ENCODE measurements at places on chromosomes 2 and 18. TPM values are rescaled to one million over a fixed set of nuclear protein-coding genes. Genes with fewer than 3 reads are reported as not detected.

- H3K27ac ChIP-seq = no peak overlapping the region
- no peak for DNase-seq
- no peak overlapping the region for H3K4me3 ChIP-seq
- H3K27me3 ChIP-seq = no peaks in the 10 kb centered on the region
Observed at GRCh38 chr2:24253303-24253919, 78.6 kb downstream of the FAM228A start.

DNA sequence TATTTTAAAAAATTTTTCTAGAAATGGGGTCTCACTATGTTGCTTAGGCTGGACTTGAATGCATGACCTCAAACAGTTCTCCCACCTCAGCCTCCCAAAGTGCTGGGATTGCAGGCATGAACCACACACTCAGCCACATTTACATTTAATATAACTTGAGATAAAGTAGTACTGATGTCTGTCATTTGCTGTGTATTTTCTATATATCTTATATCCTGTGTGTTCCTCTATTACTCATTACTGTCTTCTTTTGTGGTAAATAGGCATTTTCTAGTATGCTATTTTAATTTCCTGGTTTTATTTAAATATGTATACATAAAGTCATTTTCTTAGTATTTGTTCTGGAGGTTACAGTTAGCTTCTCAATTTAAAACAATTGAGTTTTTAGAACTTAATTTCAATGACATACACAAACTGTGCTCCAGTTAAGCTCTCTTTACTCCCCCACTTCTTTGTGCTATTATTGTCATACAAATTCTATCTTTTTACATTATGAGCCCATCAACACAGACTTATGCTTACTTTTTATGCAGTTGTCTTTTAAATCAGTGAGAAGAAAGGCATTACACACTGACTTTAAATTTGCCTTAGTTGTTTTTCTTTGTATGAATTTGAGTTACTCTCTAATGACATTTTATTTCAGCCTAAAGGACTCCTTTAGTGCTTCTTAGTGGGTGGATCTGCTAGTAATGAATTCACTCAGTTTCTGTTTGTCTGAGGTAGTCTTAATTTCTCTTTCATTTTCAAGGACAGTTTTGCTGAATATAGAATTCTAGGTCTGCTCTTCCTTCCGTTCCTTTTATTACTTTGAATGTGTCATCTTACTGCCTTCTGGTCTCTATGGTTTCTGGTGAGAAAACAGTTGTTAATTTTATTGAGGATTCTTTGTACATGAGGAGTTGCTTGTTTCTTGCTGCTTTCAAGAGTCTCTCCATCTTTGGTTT lies 6.2 kb upstream of the INPP4A start:
- no peaks in the 10 kb centered on the region for H3K36me3 ChIP-seq
- no peak overlapping the region for H3K4me3 ChIP-seq
- no peak for DNase-seq

DNA sequence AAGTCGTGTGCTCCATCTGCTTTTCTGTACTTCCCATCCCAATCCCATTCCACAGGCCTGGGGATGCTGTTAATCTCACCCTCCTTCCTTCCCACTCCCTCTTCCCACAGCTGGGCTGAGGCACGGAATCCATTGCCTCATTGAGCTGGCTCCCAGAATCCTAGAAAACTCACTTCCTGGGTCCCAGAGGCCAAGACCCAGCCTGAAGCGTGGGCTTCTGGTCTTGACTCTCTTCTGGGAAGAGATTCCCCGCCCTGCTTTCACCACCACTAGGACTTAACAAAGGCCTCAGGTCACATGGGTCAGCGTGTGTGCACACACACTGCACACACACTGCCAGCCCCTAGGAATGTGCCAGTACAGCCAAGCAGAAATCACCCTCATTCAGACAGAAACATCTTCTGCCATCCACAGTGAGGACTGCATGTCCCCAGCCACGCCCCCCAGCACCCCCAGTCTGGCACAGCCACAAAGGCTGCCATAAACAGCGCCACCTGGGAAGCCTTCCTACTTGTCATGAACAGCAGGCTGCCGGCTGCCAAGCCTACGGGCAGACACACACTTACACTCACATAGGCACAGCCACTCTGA lies 165.8 kb downstream of the TNS1 start:
- H3K36me3 ChIP-seq = no peaks in the 10 kb centered on the region
- DNase-seq = peak; percentile 73
- H3K4me3 ChIP-seq = no peak overlapping the region
- H3K27me3 ChIP-seq = no peaks in the 10 kb centered on the region

DNA sequence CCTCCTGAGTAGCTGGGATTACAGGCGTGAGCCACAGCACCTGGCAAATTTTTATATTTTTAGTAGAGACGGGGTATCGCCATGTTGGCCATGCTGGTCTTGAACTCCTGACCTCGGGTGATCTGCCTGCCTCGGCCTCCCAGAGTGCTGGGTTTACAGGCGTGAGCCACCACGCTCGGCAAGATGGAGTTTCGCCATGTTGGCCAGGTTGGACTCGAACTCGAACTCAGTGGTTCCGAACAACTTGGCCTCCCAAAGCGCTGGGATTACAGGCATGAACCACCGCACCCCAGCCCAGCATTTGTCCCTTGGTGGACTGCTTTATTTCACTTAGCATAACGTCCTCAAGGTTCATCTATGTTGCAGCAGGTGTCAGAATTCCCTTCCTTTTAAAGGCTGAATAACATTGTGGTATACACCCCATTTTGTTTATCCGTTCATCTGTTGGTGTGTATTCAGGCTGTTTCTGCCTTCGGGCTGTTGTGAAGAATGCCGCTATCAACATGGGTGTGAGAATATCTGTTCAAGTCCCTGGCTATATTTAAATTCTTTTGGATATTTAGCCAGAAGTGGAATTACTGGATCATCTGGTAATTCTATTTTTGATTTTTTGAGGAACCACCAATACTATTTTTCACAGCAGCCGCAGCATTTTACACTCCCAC lies 1.2 kb upstream of the CENPA start:
- H3K4me3 ChIP-seq = no peak overlapping the region
- no peaks in the 10 kb centered on the region for H3K27me3 ChIP-seq
- no peak overlapping the region for H3K27ac ChIP-seq
- no peak for DNase-seq

- peak overlapping the region; percentile 25 for H3K27ac ChIP-seq
- H3K36me3 ChIP-seq = no peaks in the 10 kb centered on the region
- H3K27me3 ChIP-seq = no peaks in the 10 kb centered on the region
- peak; percentile 25 for DNase-seq
- H3K4me3 ChIP-seq = no peak overlapping the region
Observed at GRCh38 chr2:12451726-12452125, 265.0 kb upstream of the TRIB2 start.

- no peaks in the 10 kb centered on the region for H3K4me1 ChIP-seq
- no peak overlapping the region for H3K4me3 ChIP-seq
- peaks cover 5% of the 10 kb centered on the region for H3K36me3 ChIP-seq
- DNase-seq = no peak
- no peaks in the 10 kb centered on the region for H3K27me3 ChIP-seq
Observed at GRCh38 chr2:190301032-190301431, 18.6 kb downstream of the HIBCH start.

DNA sequence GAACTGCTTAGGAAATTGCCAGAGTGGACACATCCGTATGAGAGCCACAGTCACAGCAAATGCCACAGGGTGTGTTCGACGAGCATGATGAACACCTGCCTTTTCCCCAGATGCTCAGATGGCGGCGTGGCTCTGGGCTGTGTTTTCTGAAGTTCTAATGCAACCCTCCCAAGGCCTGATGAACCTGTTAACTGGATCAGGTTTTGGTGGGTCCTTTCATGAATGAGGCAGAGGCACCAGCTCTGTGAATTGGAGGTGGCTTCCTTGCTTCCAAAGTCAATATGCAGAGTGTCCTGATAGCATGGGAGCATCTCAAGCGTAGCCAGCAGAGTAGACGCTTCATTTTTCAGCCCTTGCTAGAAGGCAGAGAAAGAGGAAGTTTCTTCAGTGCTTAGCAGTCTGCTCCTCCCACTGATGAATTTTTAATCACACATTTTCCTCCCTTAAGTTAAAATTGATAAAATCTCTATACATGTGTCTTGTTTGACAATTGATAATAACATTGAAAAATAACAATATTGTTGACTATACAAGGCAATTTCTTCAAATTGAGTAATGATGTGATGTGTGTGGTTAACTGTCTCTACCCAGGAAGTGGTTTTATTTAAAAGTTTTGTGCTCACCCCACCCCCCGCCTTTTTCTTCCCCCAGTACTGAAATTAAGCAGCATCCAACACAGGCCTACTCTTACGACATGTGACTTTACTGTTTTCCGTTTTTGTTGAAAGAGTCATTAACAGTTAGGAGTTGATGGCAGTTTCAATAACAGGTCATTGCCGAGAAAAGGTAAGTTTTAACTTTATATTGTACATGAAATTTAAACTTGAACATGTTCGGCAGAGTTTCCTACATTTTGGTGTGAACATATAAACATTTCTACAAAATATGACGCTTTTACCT lies at the start of gene ARHGAP15:
ARHGAP15 (plus strand) TSS at position 739 of the 900 bp plus-strand sequence.
- peak within 1 kb of the TSS; percentile 99 for H3K27ac ChIP-seq
- no peaks in the 10 kb centered on the region for H3K4me1 ChIP-seq
- DNase-seq = peak; percentile 3

- H3K27me3 ChIP-seq = no peaks in the 10 kb centered on the region
- peaks cover 14% of the 10 kb centered on the region for H3K36me3 ChIP-seq
- peaks cover 3% of the 10 kb centered on the region for H3K4me1 ChIP-seq
- DNase-seq = no peak
- no peak overlapping the region for H3K4me3 ChIP-seq
Observed at GRCh38 chr2:233466991-233467603, 99.5 kb downstream of the USP40 start.

GRCh38 chr2:228048838-228049490 lies 132.5 kb downstream of the SPHKAP start:
- no peak overlapping the region for H3K4me3 ChIP-seq
- no peaks in the 10 kb centered on the region for H3K4me1 ChIP-seq
- peak; percentile 45 for DNase-seq

DNA sequence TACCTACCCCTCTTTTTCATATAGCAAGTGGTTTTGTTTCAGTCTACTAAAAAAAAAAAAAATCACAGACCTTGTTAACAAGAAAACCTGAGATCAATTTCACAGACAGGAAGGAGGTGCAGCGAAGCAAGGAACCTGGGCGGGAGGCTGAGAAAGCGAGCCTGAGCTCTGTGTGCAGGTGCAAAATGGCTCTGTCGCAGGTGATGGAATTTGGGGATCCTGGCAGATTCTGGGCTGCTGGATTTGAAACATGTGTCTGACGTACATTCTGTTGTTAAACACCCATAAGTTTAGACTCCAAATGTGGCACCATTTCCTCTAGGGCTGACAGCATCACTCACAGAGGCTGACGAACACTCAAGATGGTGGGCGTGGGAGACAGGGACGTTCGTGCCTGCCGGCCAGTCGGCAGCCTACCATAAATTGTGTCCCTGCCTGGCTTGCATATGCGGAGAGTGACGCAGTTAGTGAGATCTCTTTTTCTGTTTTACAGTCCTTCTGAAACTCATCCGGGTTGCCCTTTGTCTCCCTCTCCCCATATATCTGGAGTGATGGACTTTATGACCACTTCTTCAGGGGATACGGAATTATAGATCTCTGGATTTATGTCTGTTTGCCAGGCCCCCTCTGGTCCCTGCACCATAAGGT lies 8.8 kb upstream of the DDX1 start:
- no peaks in the 10 kb centered on the region for H3K36me3 ChIP-seq
- DNase-seq = no peak

DNA sequence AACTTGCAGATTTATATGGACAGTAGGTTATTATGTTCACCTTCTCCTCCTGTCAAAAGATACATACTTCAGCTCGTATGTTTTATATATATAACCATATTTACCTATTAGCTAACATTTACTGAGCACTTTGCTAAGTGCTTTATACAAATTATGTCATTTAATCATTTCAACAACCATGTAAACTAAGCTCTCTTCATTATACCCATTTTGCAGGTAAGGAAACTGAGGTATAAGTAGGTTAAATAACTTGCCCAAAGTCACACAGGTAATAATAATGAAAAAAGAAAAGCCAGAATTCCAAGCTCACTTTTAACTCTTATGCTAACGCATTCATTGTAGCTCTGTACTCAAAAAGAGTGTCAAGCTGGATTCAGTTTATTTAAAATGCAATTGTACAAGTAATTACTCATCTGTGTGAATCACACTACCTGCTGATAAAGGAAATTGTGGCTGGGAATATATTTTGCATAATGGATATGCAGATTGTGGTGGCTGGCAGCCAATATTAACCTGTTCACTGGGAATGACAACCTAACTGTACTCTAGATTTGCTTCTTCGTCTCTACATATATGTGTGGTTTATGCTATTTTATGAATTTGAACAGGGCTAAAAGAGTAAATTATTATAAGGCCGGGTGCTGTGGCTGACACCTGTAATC lies 20.6 kb downstream of the SLC16A14 start:
- no peak overlapping the region for H3K4me3 ChIP-seq
- H3K4me1 ChIP-seq = no peaks in the 10 kb centered on the region
- no peaks in the 10 kb centered on the region for H3K36me3 ChIP-seq
- no peak for DNase-seq
- H3K27ac ChIP-seq = no peak overlapping the region

- H3K4me1 ChIP-seq = peaks cover 39% of the 10 kb centered on the region
- H3K27ac ChIP-seq = peak overlapping the region; percentile 84
- H3K27me3 ChIP-seq = no peaks in the 10 kb centered on the region
- H3K4me3 ChIP-seq = peak overlapping the region; percentile 62
- no peaks in the 10 kb centered on the region for H3K36me3 ChIP-seq
Observed at GRCh38 chr2:233060980-233061590, 943 bp downstream of the INPP5D start.

DNA sequence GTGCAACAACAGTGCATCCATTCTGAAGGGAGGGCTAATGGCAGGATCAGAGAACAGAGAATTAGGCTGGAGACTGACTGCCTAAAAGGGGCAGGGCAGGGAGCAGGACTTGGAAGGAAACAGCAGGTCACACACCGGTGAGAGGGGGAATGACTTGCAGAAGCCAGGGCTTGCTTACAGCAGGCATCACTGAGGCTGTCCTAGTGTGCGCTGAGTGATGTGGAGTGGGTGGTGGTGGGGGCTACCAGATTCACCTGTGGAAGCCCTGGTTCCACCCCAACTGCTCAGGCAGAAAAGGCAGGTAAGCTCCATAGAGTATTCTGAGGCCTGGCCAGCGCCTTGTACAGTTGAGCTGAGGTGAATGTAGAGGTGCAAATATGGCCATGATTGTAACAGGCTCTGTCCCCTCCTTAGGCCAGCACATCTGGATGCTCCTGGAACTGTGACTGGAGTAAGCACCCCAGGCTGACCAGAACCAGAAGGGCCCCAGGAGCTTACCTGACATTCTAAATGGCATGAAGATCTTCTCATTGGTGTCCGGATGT lies 49.4 kb downstream of the SFXN5 start:
- no peaks in the 10 kb centered on the region for H3K27me3 ChIP-seq
- H3K36me3 ChIP-seq = peaks cover 33% of the 10 kb centered on the region
- DNase-seq = no peak
- no peak overlapping the region for H3K4me3 ChIP-seq
- H3K4me1 ChIP-seq = no peaks in the 10 kb centered on the region

SLC5A7 gene
- polyA plus RNA-seq = 2.0 TPM

TEKT4 gene
- polyA plus RNA-seq = not detected

SERTAD2 gene
- 3.8 TPM for polyA plus RNA-seq

TTL gene
- polyA plus RNA-seq = 10.6 TPM

ABCG8 gene
- 10.5 TPM for polyA plus RNA-seq

FABP1 gene
- polyA plus RNA-seq = 1,690 TPM

LTBP1 gene
- 12.1 TPM for polyA plus RNA-seq

TSPYL6 gene
- polyA plus RNA-seq = not detected

ARHGEF33 gene
- not detected for polyA plus RNA-seq

Measured in small intestine (tissue), 16 donors.